ENCODE measurements at places on chromosomes 12 and 14.
A peak's percentile ranks its signal among the peaks of the same experiment; 100 is the strongest.

GRCh38 chr12:16606991-16607390 lies 1.0 kb upstream of the LMO3 start:
- DNase-seq, result no peak

DNA sequence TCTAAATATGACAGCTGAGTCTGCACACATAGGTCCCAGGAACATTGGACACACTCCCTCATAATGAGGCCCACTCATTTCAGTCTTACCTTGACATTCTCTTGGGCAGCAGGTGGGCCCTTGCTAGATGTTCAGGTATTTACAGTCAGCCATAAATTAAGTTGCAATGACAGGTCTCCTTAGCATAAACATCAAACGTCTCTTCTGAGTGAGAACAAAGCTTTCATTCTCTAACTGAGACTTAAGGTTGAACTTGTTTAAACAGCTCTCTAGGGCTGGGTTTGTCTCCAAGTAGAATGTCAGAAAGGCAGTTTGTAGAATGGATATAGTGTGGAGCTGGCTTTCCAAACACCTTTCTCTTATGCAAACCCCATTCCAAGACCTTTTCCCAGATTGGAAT lies 10.3 kb downstream of the ACVR1B start:
- DNase-seq, result no peak

DNA sequence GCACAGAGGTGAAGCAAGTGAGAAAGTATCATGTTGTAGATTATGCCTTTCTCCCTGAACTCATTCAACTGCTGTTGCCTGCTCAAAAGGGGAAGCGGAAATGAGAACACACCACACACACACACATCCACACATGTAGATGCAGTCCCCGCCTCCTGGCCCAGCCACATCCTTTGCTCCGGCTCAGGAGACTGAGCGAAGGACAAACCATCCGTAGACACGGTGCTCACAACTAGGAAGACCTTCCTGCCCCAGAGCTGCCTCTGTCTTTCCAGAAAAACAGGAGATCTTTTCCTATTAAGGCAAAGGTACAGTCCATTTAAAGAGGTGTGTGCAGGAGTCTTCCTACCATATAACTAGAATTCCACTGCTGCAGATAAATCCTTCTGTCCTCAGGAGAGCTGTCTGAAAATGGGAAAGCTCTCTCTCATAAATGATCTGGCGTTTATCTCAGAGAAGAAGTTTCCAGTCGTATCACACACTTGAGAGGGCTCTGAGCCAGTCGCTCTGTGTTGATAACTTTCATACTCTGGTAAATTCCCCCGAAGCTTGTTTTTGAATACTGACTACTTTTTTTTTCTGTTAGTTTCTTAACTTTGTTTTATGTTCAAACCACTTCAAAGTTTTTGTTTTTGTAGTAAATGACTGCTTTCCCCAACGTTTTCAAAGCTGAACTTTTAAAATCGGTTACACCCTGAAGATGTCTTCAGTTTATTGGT lies at the start of gene TESPA1:
Gene TESPA1 (minus strand): TSS at position 105 of the 719 bp plus-strand sequence. CDS start 10,200 bp downstream, outside the sequence.
- DNase-seq, result no peak

- DNase-seq, result no peak
Measured at GRCh38 chr14:75292886-75293285, 14.3 kb downstream of the FOS start.

DNA sequence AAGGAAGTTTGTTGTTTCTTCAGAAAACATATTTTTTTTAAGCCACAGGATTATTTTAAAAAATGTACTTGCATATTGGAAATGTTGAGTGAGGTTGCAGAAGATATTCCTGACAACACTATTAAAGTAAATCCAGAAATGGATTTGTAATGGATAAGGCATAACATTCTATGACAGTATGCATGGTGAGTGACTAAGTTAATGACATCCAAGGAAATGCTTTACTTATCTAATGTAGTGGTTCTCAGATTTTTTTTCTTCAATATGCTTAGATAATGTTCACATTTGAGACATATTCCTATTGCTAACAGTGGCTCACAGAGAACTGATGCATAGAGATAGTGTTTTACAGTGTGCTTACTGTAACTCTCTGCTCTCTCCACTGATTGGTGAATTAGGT lies 49.4 kb downstream of the ZDHHC17 start:
- DNase-seq, result no peak

DNA sequence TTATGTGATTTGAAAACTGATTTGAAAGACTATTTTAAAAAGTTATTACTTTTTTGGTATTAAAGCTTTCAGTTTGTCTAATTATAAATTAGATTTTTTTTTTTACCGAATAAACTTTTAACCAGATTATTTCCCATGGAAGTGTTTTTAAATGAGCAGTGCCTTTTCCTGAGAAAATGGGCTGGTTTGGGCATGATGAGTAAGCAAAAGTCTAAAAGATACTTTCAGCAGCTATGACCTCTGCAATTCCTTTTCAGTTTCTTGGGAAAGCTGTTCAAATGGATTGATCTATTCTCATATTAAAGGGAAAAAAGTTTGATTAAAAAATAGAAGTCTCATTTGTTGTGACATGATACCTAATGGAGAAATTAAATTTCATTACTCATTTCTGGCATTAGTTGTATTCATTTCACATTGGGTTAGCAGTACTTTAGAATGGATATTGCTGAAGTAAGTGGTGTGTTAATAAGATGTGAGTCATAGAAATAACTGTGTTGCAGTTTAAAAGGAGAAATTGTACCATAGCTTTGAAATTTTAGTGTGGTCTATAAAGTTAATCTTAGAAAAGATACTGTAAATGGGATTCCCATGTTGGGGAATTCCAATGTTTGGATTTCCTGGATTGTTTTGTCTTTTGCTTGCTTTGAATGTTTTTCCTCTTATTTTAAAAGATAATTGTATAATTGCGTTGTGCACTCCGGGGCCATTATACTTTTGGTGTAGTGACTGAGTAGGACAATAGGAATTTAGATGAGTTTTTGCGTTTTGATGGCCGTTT lies 21.0 kb downstream of the KTN1 start:
- DNase-seq, result peak; percentile 85

GRCh38 chr12:118063576-118064391 lies 2.8 kb upstream of the WSB2 start:
- DNase-seq, result peak; percentile 12

DNA sequence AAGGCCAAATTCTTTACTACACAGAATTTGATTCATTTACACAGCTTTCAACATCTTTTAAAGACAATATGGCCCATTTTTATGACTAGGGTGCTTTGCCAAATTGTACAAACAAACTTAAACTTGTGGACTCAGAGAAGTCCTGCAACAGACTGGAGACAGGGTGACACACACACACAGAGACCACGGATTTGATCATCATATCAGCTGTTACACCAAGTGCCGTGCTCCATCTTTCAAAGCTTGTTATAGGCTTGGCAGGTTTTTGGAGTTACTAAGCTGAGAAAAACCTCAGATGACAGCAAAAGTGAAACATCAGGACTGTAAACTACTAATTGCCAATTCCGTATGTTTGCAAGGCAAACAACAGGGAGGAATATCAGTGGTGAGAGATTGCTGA lies 811.7 kb downstream of the GALC start:
- no peak for DNase-seq

GRCh38 chr12:102993537-102993936 lies 36.1 kb downstream of the ASCL1 start:
- DNase-seq, result no peak

DNA sequence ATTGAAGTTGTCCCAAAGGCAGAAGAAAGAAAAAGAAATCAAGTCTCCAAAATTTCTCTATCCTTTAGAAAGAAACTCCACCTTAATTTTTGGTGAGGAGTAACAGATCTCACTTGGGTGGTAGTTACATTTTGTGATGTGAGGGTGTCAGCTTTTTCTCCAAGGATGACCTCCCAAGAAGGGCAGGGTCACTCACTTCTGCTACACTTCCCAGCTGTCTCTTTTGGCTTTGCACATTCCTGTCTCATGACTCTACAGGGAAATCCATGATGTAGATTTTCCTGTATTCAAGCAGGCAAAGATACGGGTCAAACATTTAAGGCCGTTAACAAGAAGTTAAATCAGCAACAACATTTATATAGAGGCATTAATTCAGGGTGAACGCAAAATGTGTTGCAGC lies 1016.4 kb downstream of the NRXN3 start:
- DNase-seq, result peak; percentile 7

DNA sequence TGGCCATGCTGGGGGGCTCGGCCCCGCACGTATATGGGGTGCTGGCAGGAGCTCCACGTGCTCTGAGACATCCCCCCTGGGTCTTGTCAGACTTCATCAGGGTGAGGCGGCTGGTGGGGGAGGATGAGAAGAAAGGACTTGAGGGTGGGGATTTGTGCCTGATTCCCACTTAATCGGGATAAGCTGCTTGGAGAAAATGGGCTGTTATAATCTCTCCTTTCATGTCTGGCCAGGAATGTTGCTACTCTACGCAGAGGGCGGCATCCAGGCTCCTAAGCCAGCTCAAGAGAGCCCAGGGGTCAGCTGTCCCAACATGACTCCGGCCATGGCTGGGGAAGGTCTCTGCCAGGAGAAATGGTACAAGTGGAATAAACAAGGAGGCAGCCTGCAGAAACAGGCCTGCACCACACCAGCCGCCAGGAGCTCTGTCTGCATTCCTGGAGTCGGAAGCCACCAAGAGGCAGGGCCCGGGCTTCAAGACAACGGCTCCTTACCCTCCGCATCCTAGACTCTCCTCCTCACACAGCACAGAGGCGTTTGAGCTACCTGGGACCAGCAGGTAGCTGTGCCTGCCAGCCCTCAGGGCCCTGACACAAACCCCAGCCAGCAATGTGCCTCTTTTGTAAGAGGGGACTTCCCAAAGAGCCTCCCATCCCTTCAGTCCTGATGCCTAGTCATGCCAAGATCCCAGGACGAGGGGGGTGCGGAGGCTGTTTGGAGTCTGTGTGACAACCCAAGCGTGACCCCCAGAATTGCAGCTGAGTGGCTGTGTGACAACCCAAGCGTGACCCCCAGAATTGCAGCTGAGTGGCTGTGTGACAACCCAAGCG lies 195.8 kb upstream of the DIO3 start:
- DNase-seq, result no peak
